Stimulated activated CD4-positive, alpha-beta T cell treated with anti-CD3 and anti-CD28 coated beads, Interleukin-15, amount 100 ng/mL, for 1 hour (primary cell): ENCODE measurements at places on chromosomes 3 and 15.

GRCh38 chr3:155805802-155806618 lies at the start of gene C3orf33:
Gene C3orf33, minus strand, starts transcription at chr3:155806278. Its CDS starts 26 bp downstream, at chr3:155806252.
- peak; percentile 61 for DNase-seq

GRCh38 chr3:8776406-8776805 lies 7.0 kb upstream of the OXTR start:
- no peak for DNase-seq

DNA sequence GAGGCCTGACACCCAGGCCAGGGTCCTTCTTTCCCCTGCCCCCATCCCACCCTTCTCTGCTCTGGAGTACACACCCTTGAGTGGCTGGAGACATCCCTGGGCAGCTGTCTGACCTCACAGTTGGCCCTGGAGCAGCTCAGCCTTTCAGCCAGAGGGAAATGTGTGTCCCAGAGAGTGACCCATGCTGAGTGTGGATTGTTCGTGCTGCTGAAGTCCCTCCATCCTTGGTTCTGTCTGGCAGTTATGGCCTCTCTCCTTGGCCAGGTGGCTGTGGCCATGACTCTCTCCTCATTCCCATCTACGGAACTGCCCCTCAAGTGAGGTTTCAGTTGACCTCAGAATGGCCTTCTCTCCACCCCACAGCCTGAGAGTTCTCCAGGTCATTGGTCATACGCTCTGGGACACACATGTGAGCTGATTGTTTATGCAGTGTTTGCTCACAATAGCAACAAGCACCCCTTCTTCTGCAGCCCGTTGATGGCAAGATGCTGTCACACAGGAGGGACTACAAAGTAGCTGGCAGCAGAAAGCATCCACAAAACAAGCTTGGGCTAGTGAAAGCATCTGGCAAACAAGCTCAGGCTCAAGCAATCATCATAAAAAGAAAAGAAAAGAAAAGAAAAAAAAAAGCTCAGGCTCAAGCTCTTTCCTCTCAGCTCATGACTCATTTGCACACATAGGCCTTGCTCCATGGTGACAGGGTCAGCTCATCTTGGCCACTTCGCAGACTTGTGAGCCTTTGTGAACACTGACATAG lies 55.3 kb upstream of the ITGA11 start:
- no peak for DNase-seq

DNA sequence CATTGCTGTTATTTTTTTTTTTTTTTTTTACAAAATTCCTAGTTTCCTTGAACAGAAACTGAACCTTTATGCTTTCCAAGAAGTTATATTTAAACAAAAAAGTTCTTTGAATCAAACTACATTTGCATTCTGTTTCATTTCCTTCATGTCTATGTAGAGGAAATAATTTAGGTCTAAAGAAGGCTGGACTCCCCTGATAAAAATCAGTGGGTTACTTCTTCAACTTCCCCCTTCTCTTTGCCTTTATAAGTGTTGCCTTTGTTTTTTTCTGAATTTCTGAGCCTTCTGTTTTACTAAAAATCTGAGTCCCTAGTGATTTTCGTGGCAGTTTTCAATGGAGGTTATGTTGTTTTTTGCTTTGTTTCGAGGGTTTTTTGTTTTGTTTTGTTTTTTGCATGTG lies 152.8 kb downstream of the CHDH start:
- no peak for DNase-seq

- DNase-seq, result no peak
Measured at GRCh38 chr15:28118531-28118930, 19.4 kb upstream of the OCA2 start.

DNA sequence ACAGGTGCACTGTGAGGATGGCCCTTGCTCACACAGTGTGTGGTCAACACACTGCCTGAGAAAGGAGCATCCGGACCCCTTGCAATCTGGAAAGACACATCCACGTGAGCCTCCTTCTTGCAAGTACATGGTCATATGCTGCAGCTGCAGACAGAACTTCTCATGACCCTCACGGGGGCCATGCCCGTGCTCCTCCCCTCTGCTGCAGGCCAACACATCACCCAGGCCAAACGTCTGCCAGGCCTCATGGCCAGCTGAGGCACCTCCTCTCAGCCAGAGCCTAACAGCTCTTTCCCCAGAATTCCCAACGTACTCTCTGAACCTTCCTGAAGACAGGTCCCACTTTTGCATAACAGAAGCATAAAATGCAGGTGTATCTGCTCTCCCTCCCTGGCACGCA lies 25.3 kb downstream of the SLC41A3 start:
- no peak for DNase-seq

DNA sequence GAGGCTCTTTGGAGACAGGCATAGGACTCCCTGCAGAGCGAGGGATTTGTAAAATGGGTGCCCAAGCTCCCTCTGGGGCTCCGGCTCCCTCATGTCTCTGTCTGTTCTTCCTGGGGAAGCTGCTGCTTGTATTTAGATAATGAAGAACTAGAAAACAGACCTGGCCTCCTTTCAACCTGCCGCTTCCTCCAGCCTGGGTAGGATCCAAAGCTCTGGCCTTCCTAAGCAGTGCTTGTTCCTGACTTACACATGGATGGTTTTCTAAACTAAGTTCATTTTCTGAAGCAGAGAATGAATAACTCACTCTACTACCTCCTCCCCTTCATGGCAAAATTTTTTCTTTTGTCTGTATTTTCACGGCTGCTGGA lies 36.9 kb upstream of the MYZAP start:
- no peak for DNase-seq

- DNase-seq, result no peak
Measured at GRCh38 chr3:60291115-60291514, 960.1 kb downstream of the FHIT start.

DNA sequence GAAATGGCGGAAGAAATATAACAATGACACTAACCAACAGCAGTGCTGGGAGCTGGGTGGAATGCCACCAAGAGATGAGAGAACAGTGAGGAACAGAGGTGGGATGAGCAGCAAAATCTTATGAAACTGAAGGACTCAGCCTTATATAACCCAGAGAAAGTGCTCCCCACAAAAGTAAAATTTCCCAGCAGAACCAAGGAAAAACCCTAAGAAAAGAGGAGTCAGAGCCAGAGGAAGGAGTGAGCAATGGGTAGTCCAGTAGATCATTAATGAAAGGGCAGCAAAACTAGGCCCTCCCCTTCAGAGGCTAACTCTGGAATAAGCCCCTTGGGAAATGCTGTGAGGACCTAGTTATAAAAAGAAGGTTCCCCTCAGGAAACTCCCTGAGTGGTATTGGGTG lies 24.7 kb upstream of the UBE2E1 start:
- DNase-seq, result no peak

DNA sequence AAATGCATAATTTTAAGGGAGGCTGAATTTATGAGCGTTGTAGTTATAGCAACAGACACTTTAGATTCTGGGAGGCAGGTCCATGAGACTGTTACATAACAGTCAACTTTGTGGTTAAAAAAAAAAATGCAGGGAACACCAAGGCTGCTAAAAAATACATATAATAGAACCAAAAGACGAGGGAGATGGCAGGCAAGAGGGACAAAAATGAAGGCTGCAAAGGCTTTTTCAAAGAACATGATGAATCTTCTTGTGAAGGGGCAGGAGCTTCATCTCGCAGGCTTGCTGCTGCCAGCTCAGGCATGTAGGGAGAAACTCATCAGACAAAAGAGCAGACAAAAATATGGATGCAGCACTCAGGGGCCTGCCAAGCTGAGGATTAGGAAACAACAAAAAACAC lies 243.9 kb downstream of the SHQ1 start:
- DNase-seq, result no peak

GRCh38 chr3:122868322-122868721 lies 73.5 kb downstream of the SLC49A4 start:
- no peak for DNase-seq

- DNase-seq, result no peak
Measured at GRCh38 chr15:25733036-25733855, 129.9 kb downstream of the ATP10A start.

DNA sequence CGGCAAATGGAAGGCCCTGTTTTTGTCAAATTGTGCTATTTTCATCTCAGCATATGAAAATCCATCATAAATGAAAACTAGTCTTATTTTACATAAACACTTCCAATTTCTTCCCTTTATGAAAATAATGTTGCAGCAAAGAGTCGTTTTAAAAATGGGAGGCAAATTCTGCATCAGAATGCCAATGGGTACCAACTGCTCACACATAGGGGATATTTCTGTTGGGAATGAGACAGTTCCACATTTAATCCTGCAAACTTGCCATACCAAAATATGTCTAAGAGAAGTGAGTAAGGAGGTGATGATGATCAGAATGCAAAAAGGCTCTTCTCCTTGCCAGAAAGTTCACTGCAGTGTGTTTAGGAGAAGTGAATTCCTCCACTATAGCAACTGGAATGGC lies 391.7 kb downstream of the CACNA2D3 start:
- DNase-seq, result no peak

DNA sequence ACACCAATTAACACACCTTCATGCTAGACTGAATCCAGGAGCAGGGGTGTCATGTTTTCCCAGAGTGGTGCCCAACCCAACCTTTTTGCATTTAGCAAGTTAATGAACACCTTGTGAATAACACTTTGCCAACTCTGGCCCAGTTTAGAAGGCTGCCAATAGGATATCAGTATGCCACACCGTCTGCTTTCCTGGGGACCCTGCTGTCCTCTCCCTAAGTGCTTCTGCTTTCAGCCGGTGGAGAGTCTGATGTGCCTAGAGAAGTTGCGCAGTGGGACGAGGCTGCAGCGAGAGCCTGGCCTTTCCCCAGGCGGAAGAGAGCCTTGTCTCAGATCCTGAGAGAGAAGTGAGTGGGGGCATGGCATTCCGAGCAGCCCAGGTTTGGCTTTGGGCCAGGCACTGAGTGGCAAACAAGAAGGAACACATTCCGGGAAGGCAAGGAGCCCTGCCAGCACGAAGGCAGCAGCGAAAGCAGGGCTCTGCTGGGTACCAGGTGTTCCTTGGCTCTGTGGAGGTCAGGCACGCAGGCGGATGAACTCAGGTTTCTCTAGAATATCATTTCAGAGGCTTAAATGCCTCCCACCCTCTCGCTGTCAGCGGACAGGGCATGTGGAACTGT lies 36.9 kb downstream of the SENP8 start:
- no peak for DNase-seq

- DNase-seq, result no peak
Measured at GRCh38 chr3:194265505-194265892, 85.6 kb downstream of the CPN2 start.

- no peak for DNase-seq
Measured at GRCh38 chr3:182479419-182480336, 313.6 kb upstream of the ATP11B start.

DNA sequence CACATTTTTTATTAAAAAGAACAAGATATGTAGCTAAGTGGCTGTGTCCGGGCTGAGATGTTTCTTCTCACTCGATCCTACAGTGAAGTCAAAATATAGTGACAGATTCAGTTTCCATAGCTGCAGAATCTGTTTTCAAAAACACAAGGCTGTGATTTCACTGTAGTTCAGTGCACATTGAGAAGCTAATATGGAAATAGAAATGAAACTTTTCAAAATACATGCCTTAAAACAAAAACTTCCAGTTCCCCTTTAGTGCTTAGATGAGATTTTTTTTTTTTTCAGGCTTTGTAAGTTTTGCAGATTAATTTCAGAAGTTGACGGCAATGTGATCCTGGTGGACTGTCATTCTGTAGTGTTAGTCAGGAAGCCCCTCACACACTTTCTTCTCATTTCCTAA lies 23.8 kb upstream of the TRAK1 start:
- DNase-seq, result no peak

DNA sequence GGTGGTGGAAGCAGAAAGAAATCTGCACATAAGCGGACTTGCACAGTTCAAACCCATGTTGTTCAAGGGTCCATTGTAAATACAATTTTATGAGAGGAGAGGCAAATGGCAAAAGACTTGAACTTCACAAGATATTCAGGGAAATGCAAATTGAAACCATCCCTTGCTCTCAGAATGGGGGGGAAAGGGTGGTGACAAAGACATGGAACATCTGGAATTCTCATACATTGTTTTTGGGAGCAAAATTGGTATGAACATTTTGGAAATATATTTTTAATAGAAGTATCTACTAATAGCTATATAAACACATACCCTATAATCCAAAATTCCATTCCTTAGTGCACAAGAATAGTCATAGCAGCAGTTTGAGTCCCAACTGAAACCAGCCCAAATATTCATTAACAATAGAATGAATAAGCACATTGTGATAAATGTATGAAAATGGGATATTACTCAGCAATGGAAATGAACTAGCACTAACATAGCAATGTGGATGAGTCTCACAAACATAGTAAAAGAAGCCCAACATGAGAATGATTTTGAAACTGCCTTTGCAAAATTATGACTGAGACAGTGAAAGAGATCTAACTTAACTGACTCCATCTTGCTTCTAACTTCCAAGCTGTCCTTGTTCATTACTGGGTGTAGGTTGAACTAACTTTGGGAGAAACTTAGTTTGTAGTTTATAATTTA lies 77.2 kb downstream of the CD200R1L start:
- DNase-seq, result no peak

- no peak for DNase-seq
Measured at GRCh38 chr3:71395470-71395869, 188.1 kb downstream of the FOXP1 start.

DNA sequence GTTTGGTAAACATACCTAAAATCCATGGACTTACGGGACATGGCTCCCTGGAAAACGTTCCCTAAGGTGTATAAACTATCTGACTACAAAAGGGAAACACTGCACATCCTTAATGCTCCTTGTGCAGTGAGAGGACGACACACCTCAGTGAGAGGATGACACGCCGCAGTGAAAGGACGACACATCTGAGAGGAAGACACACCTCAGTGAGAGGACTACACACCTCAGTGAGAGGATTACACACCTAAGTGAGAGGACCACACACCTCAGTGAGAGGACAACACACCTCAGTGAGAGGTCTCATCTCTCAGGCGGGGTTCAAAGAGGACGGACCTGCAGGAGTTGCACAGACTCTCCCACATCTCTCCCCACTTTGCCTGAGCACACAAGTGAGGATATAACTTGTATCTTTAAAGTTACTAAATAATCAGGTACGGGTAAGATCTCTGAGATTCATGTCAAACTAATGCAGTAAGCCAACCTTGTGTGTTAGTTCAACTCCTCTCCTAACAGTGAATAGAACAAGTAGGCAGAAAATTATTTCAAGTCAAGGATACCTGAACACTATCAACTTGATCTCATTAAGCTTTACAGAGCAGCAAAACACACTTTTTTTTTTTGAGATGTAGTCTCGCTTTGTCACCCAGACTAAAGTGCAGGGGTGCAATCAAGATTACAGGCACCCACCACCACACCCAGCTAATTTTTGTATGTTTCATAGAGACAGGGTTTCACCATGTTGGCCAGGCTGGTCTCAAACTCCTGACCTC lies 32.1 kb downstream of the HERC2 start:
- no peak for DNase-seq

GRCh38 chr3:104359546-104359945 lies 1007.2 kb upstream of the ALCAM start:
- DNase-seq, result no peak

DNA sequence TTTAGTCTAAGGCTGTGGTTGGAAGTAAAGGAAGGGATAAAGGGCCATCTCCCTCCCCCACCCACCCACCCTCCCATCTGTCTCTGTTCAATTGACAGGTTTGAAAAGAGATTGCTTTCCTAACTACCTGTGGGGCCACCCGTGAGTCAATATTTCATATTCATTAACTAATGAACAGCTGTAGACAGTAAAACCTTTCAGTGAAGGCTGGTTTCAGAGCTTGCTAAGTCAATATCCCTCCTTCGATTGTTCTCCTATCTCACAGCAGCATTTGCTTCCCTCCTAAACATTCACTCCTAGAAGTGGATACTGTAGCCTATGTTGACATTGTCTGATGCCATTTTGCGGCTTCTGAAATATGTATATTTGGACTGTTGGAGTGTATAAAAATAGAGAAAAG lies 85.9 kb upstream of the SYNPR start:
- DNase-seq, result no peak
